AG09319 (cell line): ENCODE measurements at places on chromosomes 7 and 10.

DNA sequence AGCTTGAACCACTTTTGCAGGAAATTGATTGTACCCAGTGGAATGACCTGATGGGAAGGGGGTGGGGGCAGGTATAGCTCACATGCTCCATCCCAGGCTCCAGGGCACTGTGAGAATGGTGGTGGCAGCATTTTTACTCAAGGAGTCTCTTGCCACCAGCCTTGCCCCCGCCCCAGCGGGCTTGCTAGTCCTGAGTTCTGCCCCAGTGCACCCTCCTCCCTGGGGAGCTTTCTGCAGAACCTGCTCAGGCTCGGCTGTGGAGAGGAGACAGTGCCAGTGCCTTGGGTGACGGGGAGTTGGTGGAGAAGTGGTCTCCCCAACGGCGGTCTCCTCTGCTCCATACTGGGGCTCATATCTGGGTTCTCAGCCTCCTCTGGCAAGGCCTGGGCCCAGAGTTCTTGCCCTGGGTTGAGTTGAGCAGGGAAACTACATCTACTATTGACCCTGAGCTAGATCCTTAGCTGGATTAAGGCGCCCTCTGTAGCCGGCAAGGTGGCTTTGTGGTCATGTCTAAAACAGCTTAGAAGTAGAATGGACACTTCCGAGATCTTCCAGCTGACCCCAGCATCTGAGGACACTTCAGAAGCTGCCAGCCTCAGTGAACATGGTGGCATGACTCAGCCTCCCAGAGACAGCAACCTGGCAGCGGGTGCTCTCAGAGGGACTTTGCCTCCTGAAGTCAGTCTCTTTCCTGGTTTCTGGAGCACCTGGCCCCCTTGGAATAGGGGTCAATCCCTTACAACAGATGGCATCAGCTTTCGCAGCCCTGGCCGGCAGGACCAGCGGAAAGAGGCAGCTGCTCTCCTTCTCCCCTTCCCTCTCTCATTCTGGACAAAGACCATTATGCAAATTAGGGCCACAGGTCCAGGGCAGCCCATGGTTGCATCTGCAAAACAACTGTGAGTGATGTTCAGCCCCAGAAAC lies 363.4 kb upstream of the MKI67 start:
- no peak for DNase-seq

GRCh38 chr7:159370-160270 lies 32.8 kb upstream of the FAM20C start:
- no peak for DNase-seq

GRCh38 chr10:128178302-128178958 lies 52.2 kb upstream of the MKI67 start:
- DNase-seq, result no peak

DNA sequence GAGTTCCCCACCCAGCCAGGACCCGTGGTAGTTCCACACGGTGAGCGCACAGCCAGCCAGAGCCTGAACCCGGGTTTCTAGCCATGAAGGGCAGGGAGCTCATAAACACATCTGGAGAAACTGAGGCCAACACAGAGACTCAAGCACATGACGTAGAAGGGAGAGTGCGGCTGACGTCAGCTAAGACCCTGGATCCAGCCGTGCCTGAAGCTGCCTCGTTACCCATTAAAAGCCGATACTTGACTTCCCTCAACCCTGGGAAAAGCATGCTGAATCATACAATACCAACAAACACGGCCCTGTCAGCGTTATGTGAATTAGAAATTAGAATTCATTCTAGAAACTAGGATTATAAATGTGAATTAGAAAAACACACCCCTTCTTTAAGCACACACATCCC lies 65.2 kb upstream of the PDGFA start:
- no peak for DNase-seq

- DNase-seq, result no peak
Measured at GRCh38 chr10:30412901-30413300, 21.1 kb upstream of the MAP3K8 start.

DNA sequence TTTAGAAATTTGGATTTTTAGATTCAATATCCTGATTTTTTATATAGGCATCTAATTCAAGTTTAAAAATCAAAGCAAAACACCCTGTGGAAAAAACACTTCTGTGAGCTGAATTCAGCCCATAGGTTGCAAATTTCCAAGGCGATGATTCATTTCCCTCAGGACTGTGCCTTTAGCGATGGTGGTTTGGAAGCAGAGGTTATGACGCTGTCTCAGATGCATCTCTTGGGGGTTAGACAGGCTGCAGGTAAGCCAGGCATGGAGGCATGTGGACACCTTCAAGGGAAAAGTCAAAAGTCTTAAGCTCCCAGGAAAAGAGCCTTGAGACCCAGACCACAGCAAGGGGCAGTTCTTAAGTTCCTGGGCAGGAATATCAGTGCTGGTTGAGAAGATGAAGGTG lies 9.5 kb upstream of the FRA10AC1 start:
- no peak for DNase-seq

DNA sequence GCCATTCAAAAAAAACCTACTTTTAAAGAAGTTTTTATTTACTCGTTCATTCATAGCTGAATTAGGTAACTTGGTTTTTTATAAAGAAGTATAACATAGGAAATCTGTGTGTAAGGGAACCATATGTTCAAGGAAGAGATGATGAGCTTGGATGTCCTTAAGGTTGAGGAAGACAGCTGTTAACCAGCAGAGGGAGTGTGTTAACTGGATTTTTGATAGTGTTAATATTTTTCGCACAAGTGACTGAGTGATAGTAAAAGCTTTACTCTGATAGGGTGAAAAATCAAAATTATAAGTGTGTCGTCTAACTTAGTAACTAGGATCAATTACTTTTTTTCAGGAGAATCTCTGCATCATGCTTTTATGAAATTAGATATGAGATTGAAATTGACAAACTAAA lies 134.7 kb downstream of the ARL5B start:
- no peak for DNase-seq

DNA sequence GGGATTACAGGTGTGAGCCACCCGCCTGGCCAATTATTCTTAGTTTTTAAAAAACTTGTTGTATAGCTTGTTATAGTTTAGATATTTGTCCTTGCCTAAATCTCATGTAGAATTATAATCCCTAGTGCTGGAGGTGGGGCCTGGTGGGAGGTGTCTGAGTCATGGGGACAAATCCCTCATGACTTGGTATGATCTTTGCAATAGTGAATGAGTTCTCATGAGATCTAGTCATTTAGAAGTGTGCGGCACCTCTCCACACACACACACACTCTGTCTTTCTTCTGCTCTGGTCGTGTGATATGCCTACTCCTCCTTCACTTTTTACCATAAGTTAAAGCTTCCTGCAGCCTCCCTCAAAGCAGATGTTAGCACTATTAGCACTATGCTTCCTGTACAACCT lies 37.2 kb downstream of the FAM149B1 start:
- DNase-seq, result no peak

DNA sequence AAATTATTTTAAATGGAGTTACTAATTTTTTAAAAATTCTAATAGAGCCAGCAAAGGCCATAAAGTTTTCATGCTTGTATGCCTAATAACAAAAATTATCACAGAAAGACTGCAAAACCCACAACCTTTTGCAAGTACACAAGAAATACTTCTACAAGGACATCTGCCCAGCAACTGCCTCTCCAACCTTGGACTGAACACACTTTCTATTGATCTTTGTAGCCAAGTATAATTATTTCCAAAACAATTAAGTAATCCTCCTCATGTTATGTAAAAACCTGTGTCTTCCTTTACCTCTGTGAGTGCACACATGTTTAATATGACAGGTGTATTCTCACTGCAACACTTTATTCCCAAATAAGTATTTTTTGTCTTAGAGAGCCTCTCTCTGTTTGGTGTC lies 16.6 kb upstream of the ACSM6 start:
- DNase-seq, result no peak
